ENCODE measurements at places on chromosomes 12 and 14.

GRCh38 chr12:122501489-122501989 lies 807 bp upstream of the ZCCHC8 start:
- no peak for DNase-seq

- DNase-seq = no peak
Measured at GRCh38 chr12:75345531-75345930, 11.1 kb downstream of the GLIPR1L1 start.

- no peak for DNase-seq
Measured at GRCh38 chr14:44297437-44297836, 209.6 kb downstream of the FSCB start.

DNA sequence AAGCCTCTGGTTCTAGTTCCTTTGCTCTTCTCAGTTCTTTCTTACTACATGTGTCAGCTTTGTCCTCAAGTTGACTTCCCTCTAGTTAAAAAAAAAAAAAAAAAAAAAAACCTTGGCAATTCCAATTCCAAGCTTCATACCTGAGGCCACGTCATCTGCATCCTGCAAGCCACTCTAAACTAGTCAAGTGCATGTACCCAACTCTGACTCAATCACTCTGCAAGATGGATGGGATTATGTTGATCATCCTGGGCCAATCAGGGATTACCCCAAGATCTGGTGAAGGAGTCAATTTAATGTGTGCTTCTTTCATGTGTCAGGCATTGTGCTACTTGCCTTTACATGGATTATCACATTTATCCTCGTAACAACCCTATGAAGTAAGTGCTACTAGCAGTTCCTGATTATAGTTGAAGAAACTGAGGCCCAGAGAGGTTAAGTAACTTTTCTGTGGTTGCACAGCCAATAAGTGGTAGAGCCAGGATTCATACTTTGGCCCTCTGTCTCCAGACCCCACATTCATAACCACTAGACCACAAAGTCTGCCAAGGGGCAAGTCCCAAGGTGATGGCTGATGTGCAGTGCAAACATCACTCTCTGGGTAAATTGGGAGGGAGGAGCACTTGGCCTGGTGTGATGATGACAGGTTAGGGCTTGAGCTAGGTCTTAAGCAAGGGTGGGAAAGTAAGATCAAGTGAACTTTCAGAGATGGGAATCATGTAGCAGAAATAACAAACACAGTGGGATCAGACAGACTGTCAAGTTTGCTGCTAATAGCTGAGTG lies 17.3 kb upstream of the CCND2 start:
- DNase-seq = no peak

DNA sequence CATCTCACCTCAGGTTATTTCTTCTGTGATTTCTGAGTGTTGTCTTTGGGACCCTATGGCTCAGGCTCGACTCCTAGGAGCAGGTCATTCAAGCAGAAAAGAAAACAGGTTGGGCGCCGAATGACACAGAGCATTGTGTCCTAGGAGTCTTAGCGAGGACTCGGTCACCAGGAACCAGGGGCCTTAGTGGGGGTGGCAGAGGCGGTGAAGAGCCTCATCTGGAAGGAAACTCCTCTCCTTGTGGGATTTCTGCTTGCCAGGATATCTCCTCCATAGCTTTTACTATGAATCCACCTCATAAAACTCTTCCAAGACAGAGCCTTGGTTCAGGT lies 630 bp downstream of the PLEKHH1 start:
- no peak for DNase-seq

GRCh38 chr14:97796511-97796910 lies 999.3 kb downstream of the VRK1 start:
- DNase-seq = no peak

- DNase-seq = no peak
Measured at GRCh38 chr14:96573473-96574100, 71.4 kb downstream of the PAPOLA start.

GRCh38 chr12:56188131-56188777 lies 1.0 kb downstream of the SMARCC2 start:
- no peak for DNase-seq

Measured in dermis microvascular lymphatic vessel endothelial cell (primary cell).